IPS DF 6.9 (cell line): ENCODE measurements at places on chromosomes 2 and 18.

- no peak overlapping the region for H3K27ac ChIP-seq
- DNase-seq: no peak
- H3K36me3 ChIP-seq: no peaks in the 10 kb centered on the region
- no peak overlapping the region for H3K4me3 ChIP-seq
- no peaks in the 10 kb centered on the region for H3K4me1 ChIP-seq
Measured at GRCh38 chr2:232999354-232999753, 13.7 kb downstream of the NGEF start.

DNA sequence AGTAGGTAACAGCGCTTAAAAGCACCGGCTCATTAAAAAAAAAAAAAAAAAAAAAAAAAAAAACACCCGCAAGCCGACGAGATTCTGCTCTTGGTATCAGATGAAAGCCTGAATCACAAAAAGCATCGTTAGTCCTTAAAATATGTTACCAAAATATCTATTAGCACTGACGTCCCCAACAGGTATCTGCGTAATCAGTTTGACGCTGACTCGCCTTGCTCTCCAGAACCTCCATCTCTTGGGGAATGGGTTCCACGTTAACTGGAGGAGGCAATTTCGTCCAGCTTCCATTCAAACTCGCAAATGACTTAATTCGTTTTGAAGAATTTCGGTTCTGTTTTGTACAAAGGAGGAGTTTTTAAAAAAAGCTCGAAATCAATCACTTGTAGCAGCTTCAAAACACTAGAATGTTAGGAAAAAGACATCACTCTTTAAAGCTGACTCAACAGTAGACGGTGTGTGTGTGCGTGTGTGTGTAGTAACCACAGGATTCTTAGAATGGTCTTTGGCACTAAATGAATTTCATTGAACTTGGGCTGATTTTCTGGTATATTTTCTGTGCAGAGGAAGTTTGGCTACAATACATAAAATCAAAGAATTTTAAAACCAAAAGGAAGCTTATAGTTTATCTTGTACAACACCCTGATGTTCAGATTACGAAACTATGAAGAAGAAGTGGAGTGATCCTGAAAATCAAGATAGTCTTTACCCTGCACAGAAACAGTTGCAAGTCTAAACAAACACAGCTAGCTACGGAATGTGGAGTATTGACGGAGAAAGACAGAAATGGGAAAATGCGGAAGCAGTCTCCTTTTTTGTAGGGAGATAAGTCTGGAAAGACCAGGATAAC, 1.1 kb upstream of the PGAP1 start:
- no peak for DNase-seq
- no peaks in the 10 kb centered on the region for H3K27me3 ChIP-seq
- H3K27ac ChIP-seq: no peak overlapping the region

- no peaks in the 10 kb centered on the region for H3K36me3 ChIP-seq
- DNase-seq: no peak
- no peaks in the 10 kb centered on the region for H3K4me1 ChIP-seq
- H3K4me3 ChIP-seq: no peak overlapping the region
- H3K27me3 ChIP-seq: peaks cover 2% of the 10 kb centered on the region; the same call in 1 of the 2 replicates
- H3K27ac ChIP-seq: no peak overlapping the region
Measured at GRCh38 chr2:56753182-56753581, 569.4 kb downstream of the CCDC85A start.

DNA sequence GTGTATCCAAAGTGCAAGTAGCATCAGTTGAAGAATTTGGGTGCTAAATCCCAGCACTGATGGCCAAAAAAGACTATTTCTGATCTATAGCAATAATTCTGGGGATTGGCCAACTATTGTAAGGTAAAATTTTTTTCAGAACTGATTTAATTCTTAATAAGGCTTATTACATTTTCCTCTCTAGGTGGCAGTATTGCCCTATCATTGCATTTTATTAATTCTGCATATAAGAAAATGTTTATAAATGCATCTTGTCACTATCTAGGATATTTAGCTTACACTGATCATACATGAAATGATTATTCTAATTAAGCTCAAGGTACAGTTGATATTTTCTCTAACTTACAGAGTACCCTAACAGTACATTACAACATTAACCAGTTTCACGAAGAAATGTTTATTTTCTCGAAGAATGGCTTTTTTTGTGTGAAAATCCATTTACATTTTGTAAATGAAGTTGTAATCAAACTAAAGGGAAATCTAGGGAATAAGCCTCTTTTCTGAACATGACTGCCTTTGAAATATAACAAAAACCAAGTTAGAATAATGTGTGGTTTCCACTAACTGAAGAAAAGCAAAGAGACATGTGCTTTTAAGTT, 11.0 kb downstream of the TTN start:
- no peaks in the 10 kb centered on the region for H3K27me3 ChIP-seq
- H3K36me3 ChIP-seq: no peaks in the 10 kb centered on the region
- no peak for DNase-seq
- H3K27ac ChIP-seq: no peak overlapping the region
